ENCODE measurements at places on chromosomes 6 and 20. TPM values are rescaled to one million over a fixed set of nuclear protein-coding genes. Genes with fewer than 3 reads are reported as not detected.

GRCh38 chr6:97262676-97263075 lies 20.3 kb downstream of the MMS22L start:
- no peak for DNase-seq

DNA sequence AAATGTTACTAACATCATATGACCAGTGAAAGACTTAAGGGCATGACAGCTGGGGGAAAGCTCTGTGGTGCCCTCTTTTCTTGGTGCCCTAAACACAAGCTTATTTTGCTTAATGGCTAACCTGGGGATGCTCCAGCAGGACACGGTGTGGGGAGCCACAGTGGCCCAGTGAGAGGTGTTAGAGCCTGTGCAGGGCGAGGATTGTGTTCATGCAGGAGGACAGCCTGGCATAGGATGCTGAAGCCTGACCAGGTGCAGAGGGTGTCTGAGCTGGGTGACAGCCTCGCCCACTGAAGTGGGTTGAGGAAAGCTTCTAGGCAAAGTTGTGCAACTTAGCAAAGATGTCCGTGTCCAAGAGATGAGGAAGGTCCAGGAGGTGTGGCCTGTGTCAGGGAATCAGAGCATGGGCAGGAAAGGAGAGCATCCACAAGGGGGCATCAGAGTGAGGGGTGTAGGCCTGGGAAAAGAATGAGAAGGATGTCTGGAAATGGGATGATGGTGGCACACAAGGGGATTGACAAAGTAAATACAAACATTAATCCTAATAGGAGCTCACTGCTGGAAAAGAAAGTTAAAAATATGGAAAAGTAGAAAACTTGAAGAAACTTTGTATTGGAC lies 33.9 kb downstream of the SLC17A4 start:
- peak; percentile 82 for DNase-seq

DNA sequence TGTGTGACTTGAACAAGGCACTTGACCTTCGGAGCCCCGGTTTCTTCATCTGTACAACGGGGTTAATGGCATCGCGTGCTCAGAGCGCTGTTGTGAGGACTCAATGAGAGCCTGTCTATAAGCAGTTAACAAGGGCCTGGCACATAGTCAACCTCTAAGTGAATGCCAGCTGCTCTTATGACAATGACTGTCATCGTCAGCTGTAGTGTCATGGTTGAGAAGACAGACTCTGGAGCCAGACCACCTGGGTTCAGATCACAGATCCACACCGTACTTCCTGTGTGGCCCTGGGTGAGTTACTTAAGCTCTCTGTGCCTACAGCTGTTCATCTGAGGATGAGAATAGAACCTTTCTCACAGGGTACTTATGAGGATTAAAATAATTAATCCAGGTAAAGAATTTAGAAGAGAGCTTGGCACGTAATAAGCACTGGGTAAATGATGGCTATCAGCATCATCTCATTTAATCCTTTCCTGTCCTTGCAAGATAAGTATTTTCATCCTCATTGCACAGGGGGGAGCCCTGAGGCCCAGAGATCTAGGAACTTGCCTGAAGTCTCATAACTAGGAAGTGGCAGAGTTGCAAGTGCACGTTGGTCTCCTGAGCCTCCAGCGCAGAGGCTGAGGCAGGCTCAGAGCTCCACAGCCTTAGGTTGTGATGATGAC lies 105.3 kb downstream of the EYA2 start:
- no peak for DNase-seq

TXLNB gene
- total RNA-seq: 0.09 TPM

DNA sequence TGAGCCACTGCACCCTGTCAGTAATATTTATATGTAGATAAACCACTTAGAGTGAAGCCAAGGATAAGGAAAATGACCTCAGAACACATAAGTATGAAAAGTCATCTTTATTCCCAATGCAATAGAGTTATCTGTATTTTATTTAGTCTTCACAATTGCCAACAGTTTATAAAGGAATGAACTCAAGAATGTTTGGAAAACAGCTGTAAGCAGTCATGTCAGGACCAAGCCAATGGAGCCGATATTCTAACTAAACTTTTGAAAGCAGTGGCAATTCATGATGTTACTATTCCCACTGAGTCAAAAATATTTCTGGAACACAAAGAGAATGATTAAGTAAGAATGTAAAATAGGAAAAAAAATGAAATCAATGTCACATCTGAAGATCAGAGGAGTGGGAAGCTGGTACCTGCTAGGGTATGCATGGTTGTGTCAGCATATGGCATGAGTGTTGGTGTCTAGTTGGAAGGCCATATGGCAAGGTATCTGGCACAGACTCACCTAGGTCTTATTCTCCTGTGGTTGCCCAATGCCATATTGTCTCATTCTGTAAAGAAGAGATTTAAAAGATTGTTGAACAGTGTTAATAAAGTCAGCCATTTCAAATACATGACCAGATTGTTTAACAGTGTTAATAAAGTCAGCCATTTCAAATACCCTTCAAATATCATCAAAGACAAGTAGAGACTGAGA lies 118.2 kb downstream of the ADAT2 start:
- DNase-seq: no peak

DNA sequence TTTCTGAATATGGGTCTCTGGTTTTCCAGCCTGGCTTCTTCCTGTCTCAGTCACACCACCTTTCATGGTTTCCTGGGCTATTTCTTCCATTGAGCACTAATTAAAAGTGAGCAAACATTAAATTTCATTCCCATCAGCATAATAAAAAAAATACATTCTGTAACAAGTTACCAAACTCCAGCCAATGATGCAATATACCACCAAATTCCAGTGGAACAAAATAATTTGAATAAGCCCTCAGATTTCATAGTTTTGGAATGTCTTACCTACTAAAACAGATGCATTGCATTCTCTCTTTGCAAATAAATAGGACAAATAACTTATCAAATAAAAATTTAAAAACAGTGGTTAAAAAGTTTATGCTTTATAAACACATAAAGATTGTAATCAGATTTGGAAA lies 97.8 kb upstream of the PRDM1 start:
- DNase-seq: no peak

GRCh38 chr6:100466410-100467128 lies 1.8 kb upstream of the SIM1 start:
- DNase-seq: no peak

ACSS1 gene
- 13.5 TPM for total RNA-seq

HCRTR2 gene
- not detected for total RNA-seq

C6orf52 gene
- total RNA-seq: 3.0 TPM

DNA sequence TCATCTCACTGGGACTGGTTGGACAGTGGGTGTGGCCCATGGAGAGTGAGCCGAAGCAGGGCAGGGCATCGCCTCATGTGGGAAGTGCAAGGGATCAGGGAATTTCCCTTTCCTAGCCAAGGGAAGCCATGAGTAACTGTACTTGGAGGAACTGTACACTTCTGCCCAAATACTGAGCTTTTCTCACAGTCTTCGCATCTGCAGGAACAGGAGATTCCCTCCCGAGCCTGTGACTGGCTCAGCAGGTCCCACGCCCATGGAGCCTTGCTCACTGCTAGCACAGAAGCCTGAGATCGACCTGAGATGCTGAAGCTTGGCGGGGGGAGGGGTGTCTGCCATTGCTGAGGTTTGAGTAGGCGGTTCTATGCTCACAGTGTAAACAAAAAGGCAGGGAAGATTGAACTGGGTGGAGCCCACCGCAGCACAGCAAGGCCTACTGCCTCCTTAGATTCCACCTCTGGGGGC lies 10.4 kb upstream of the CALHM5 start:
- peak; percentile 74 for DNase-seq

GRCh38 chr20:63090682-63091571 lies 84.2 kb upstream of the BHLHE23 start:
- no peak for DNase-seq

ARMH2 gene
- total RNA-seq: 0.30 TPM

SIRPB1 gene
- 2.8 TPM for total RNA-seq

SLC2A10 gene
- total RNA-seq: not detected

DNA sequence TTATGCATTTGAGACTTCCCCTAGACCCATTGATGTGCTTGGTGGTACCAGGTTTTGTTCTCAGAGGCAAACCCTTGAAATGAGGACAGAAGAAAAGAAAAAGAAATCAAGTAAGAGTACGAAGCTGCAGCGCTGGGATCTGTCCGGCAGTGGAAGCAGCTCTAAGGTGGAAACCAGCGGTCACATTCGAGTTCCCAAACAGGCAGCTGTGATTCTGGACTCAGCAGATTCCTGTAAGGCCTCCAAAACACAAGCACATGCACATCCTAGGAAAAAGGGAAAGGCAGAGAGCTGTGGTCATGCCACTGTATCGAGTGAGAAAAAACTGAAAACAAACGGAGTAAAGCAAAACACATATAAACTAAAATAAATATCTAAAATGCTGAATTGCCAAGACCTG lies 4.5 kb downstream of the FAM217B start:
- no peak for DNase-seq

TMEM170B gene
- 0.72 TPM for total RNA-seq

DNA sequence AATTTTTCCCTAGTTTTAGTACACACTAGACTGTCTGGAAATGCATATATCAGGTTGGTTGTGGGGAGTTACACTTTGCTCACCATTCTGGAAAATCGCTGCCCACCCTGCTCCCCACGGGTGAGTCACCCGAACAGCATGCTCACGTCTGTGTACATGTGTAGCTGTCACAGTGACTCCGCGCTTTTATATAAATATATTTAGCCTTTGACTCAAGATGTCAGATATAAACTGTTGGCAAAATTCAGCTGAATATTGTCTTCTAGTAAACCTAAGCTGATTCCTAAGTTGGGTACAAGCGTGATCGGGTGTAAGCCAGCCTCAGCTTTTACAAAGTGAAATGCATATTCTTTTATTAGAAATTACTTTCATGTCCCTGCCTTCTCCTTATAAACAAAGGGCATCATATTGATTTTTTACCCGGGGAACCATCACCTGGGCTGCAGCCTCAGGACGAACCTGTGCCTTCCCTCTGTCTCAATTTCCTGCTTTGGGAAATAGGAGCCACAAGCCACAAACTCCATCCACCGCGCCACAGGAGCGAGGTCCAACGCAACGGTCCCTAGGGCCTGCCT lies 4.3 kb downstream of the SDCBP2 start:
- no peak for DNase-seq

- no peak for DNase-seq
Observed at GRCh38 chr6:146472918-146473317, 70.7 kb upstream of the RAB32 start.

- DNase-seq: no peak
Observed at GRCh38 chr6:25927756-25928216, 2.7 kb downstream of the SLC17A2 start.

- DNase-seq: no peak
Observed at GRCh38 chr6:116518621-116519368, 7.4 kb downstream of the CALHM5 start.

SLC24A3 gene
- total RNA-seq: not detected

GRCh38 chr6:168075787-168076202 lies 3.2 kb downstream of the FRMD1 start:
- no peak for DNase-seq

CLPSL1 gene
- not detected for total RNA-seq

- DNase-seq: peak; percentile 77
Observed at GRCh38 chr6:169529931-169530751, 171.7 kb downstream of the WDR27 start.

GRCh38 chr6:168155821-168156741 lies 77.1 kb upstream of the FRMD1 start:
- DNase-seq: no peak

DNA sequence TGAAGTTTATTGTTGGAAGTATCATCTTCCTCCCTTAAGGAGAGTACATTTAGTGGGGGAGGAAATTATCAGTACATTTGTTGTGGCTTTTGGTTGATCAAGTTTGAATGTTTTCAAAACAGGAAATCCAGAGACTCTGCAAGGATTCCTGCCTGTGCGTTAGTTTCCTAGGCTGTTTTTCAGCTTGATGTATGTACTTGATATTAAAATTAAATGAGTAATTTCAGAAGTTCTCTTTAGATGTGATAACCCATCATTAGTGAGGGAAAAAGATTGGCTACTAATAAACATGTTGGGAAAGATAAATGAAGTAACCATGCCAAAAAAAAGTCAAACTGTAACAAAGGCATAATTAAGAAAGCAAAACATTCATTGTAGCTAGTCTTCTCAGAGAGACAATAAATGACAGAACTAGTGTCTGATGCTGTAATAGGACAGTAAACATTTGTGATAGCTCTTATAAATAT lies 88.0 kb upstream of the TULP1 start:
- DNase-seq: no peak

DNA sequence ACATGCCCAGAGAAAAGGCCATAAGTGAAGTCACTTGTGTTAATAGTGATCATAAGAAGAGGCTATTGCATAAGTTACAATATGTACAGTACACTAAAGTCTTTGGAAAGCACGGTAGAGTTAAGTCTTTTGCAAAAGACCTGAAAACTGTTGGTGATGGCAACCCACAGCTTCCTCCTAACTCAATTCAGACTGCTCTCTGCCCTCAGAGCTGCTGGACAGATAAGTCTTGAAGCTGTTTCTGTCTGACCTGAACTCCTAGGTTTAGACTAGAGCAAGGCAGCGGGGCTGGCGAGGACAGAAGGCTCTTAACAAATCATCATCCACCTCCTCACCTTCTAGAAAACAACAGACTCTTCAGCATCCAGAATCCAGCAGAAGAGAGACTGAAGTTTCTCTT lies 125.4 kb downstream of the CD24 start:
- DNase-seq: no peak

GRCh38 chr6:7152462-7152861 lies 44.7 kb downstream of the RREB1 start:
- DNase-seq: no peak

- no peak for DNase-seq
Observed at GRCh38 chr6:12293235-12293930, 3.2 kb downstream of the EDN1 start.

- DNase-seq: no peak
Observed at GRCh38 chr20:60031107-60031506, 72.9 kb downstream of the CDH26 start.

ZBTB2 gene
- 22.2 TPM for total RNA-seq

ENTPD6 gene
- total RNA-seq: 44.2 TPM

DNA sequence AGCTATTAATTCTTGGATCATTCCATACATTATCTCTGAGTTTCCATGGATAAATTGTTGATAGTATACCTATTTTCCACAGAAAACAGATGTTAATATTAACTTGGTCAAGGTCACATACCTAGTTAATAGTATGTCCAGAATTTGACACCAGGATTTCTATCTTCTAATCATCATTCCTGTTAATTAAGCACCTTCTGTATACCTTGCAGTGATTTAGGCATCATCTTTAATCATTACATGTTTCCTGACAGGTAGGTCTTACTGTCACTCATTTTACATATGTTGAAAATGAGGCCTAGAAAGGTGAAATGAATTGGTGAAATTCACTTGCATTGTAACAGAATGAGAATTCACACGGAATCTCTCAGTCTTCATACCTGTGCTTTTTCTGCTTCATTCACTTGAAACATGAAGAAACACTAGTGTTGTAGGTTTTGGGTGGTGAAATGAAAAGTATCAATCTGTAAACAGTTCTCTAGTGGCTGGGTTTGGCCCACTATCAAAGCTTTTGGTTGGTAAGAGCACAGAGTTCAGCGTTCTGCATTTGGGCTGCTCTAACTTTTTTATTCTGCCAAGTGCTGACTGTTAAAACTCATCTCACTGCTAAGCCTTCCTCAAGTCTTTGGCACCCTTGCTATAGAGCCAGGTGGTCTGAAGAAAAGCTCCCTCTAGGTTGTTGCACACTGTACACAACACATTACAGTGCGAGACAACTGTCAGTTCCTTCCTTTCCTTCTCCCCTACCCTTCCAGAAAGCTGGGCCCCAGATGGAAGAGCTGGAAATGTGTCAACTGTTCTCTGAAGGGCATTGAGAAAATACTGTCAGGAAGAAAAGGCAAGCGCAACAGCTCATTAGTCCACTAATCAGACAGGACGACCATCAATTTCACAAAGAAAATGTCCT lies 57.8 kb upstream of the C20orf144 start:
- no peak for DNase-seq

ADGB gene
- not detected for total RNA-seq

FOXS1 gene
- not detected for total RNA-seq
